ENCODE measurements at places on chromosomes 13 and 19. TPM values are rescaled to one million over a fixed set of nuclear protein-coding genes. Genes with fewer than 3 reads are reported as not detected.

The KLK14 gene
- total RNA-seq, result not detected

The UNC13A gene
- total RNA-seq, result 0.18 TPM

The NRTN gene
- 0.18 TPM for total RNA-seq

The DCT gene
- total RNA-seq, result not detected

The SGCG gene
- under 0.01 TPM for total RNA-seq

The TEX26 gene
- total RNA-seq, result not detected

- H3K36me3 ChIP-seq, result peaks cover 30% of the 10 kb centered on the region
- H3K4me3 ChIP-seq, result no peak overlapping the region
- DNase-seq, result no peak
- H3K27me3 ChIP-seq, result no peaks in the 10 kb centered on the region
- peak overlapping the region; percentile 41 for H3K27ac ChIP-seq
Measured at GRCh38 chr13:113855931-113856715, 7.8 kb downstream of the GAS6 start.

DNA sequence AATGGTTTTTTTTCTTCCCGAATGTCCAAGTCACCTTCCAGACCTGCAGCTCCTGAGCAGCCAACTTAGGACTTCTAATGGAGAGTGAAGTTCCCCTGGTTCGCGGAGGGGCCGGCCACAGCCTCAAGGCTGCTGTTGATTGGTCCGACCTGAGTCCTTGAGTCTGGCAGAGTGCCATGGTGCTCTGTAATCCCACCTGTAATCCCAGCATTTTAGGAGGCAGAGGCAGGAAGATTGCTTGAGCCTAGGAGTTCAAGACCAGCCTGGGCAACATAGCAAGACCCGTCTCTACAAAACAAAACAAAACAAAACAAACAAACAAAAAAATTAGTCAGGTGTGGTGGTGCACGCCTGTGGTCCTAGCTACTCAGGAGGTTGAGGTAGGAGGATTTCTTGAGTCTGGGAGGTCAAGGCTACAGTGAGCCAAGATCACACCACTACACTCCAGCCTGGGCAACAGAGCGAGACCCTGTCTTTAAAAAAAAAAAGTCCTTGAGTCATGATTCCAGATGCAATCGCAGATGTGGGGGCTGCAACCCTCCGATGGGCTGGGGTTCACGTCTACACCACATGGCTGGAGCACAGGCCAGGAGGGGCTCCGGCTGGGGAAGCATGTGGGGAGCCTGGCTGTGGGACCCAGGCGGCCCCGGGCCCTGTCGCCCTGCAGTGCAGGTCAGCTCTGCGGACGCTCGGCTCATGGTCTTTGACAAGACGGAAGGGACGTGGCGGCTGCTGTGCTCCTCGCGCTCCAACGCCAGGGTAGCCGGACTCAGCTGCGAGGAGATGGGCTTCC lies 17.7 kb downstream of the HPN start:
- no peak overlapping the region for H3K4me3 ChIP-seq
- H3K4me1 ChIP-seq, result no peaks in the 10 kb centered on the region
- H3K27me3 ChIP-seq, result peaks cover 18% of the 10 kb centered on the region
- no peak overlapping the region for H3K27ac ChIP-seq
- no peaks in the 10 kb centered on the region for H3K36me3 ChIP-seq

GRCh38 chr19:43697295-43697694 lies 18.6 kb upstream of the IRGC start:
- no peak overlapping the region for H3K4me3 ChIP-seq
- DNase-seq, result no peak
- H3K27ac ChIP-seq, result no peak overlapping the region
- no peaks in the 10 kb centered on the region for H3K27me3 ChIP-seq
- H3K4me1 ChIP-seq, result peaks cover 5% of the 10 kb centered on the region
- no peaks in the 10 kb centered on the region for H3K36me3 ChIP-seq

DNA sequence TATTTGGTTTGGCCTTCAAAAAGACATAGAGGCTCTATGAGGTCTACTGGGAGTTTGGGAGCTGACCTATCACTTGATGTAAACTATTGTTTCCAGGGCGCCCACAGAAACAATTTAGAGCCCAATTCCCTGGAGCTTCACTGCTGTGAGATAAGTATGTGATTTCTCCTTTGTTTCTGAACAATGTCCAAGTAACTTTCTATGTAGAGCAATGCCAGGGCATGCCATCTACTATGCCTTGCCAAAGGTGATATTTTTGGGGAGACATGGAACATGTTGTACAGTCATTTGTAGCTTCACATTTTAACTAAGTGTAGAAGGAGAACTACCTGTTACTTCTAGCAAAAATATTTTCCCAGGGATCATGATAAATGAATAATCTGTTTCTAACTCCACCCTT lies 872.6 kb downstream of the GPC5 start:
- no peak overlapping the region for H3K27ac ChIP-seq
- H3K36me3 ChIP-seq, result no peaks in the 10 kb centered on the region
- no peak overlapping the region for H3K4me3 ChIP-seq
- H3K4me1 ChIP-seq, result no peaks in the 10 kb centered on the region
- no peaks in the 10 kb centered on the region for H3K27me3 ChIP-seq

GRCh38 chr19:48760504-48761205 lies 5.3 kb downstream of the FGF21 start:
- H3K27me3 ChIP-seq, result peaks cover 39% of the 10 kb centered on the region
- no peaks in the 10 kb centered on the region for H3K36me3 ChIP-seq
- H3K27ac ChIP-seq, result no peak overlapping the region
- H3K4me1 ChIP-seq, result no peaks in the 10 kb centered on the region

- DNase-seq, result no peak
- H3K27me3 ChIP-seq, result no peaks in the 10 kb centered on the region
- no peak overlapping the region for H3K4me3 ChIP-seq
- no peaks in the 10 kb centered on the region for H3K4me1 ChIP-seq
- H3K27ac ChIP-seq, result no peak overlapping the region
- no peaks in the 10 kb centered on the region for H3K36me3 ChIP-seq
Measured at GRCh38 chr19:56690670-56691069, 19.1 kb upstream of the ZNF835 start.

- H3K36me3 ChIP-seq, result no peaks in the 10 kb centered on the region
- no peaks in the 10 kb centered on the region for H3K27me3 ChIP-seq
- H3K4me1 ChIP-seq, result peaks cover 16% of the 10 kb centered on the region
- DNase-seq, result peak; percentile 93
Measured at GRCh38 chr13:50357586-50358118, 342.4 kb downstream of the KCNRG start.

DNA sequence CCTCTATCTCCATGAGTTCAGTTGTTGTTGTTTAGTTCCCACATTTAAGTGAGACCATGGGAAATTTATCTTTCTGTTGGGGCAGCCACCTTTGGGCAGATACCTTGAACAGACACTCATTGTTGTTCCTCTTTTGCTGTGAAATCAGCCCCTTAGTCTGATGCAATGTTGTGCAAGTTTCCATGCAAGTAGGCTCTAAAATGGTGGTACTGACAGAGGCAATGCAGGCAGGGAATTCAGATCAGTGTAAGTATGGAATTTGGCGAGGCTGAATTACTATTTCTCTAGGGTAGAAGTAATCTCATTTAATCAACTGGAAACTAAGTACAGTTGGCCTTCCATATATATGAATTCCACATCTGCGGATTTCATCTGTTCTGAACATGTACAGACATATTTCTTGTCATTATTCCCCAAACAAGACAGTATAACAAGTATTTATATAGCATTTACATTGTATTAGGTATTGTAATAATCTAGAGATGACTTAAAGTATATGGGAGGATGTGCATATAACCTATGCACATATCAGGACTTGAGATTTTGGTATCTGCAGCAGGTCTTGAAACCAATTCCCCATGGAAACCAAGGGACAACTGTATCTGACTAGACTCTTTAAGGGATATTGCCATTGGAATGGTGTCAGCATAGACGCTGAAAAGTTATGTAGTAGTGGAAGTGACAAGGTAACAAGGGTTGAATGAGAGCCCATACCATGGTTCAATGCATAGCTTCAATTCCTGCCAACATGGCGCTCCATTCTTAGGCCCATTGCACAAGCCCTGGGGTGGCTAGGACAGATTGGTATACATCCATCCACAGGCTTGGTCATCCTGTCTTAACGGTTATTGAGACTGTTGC lies 281.5 kb upstream of the HTR2A start:
- no peaks in the 10 kb centered on the region for H3K4me1 ChIP-seq
- no peak overlapping the region for H3K4me3 ChIP-seq
- no peak overlapping the region for H3K27ac ChIP-seq
- H3K27me3 ChIP-seq, result no peaks in the 10 kb centered on the region
- no peaks in the 10 kb centered on the region for H3K36me3 ChIP-seq

DNA sequence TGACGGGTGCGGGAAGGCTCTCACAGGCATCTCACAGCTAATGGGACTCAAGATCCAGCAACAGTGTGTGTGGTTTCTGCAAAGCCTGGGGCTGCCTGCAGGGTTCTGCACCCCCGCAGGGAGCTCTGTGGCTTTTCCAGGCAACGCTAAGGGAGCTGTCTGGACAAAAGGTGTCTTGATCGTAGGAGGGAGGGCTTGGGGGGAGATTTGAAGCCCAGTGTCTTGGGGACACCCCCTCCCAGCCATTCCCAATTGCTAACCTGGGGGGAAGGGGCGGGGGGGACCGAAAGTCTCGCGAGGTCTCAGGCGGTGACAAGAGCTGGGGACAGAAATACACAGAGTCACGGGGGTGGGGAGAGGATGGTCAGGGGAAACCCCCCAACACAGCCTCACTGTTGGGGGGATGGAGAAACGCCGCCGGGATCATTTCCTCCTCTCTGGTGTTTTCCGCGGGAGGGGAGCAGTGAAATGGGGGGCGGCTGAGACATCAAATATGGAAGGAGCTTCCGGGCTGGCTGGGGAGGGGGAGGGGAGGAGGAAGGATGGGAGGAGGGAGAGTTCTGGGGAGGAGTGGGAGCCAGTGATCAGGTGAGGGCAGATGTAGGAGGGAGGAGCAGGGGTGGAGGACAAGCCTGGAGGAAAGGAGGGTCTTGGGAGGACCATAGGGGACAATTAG lies 13.3 kb downstream of the KCNC3 start:
- peaks cover 34% of the 10 kb centered on the region for H3K27me3 ChIP-seq
- no peak overlapping the region for H3K4me3 ChIP-seq

DNA sequence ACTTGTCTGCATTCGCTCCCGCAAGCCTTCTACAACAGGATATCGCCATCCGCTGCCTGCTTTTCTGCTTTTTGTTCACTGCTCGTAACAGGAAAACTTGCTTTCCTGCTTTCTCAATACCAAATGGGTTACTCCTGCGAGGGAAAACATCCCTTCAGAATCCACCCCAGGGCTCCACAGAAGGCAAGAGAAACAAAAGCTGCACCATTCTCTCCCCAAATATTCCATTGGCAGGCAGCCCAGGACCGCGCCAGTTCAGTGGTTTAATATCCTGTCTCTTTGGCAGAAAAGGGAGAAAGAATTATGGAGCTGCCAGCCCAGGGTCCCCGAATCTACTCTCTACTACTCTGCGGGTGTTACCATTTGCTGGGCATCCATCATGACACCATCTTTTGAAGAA lies 84.7 kb upstream of the DOCK9 start:
- H3K36me3 ChIP-seq, result no peaks in the 10 kb centered on the region
- no peak overlapping the region for H3K4me3 ChIP-seq
- no peak overlapping the region for H3K27ac ChIP-seq
- peak; percentile 30 for DNase-seq

DNA sequence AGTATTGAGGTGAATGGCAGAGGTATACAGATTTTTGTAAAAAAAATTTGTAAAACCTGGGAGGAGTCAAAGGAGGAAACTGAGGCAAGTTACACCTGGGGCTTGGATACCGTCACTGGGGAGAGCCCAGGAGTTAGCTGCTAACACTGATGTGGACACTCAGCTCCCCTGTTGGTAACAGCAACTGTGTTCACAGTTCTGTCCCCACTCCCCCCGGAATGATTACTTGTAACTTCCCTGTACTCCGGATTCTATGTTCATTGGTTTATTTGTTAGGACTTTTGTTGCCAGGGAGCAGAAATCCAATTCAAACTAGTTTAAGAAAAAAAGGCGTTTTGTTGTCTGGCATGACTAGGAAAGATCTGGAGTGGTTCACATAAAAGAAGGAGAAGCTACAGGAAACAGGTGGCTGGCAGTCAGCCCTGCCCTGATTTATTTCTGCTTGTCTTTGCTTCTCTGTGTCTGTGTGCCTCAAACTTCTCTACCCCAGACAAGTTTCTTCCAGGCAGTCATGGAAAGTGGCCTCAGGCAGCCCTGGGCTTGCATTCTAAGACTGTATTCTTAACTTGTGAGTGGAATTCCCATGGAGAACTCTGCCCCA lies 2.3 kb upstream of the GPR12 start:
- H3K27ac ChIP-seq, result no peak overlapping the region
- H3K4me1 ChIP-seq, result 0 out of 2 replicates have a peak, but pooled peaks cover 2% of the 10 kb centered on the region
- no peak overlapping the region for H3K4me3 ChIP-seq
- H3K36me3 ChIP-seq, result no peaks in the 10 kb centered on the region
- DNase-seq, result no peak

DNA sequence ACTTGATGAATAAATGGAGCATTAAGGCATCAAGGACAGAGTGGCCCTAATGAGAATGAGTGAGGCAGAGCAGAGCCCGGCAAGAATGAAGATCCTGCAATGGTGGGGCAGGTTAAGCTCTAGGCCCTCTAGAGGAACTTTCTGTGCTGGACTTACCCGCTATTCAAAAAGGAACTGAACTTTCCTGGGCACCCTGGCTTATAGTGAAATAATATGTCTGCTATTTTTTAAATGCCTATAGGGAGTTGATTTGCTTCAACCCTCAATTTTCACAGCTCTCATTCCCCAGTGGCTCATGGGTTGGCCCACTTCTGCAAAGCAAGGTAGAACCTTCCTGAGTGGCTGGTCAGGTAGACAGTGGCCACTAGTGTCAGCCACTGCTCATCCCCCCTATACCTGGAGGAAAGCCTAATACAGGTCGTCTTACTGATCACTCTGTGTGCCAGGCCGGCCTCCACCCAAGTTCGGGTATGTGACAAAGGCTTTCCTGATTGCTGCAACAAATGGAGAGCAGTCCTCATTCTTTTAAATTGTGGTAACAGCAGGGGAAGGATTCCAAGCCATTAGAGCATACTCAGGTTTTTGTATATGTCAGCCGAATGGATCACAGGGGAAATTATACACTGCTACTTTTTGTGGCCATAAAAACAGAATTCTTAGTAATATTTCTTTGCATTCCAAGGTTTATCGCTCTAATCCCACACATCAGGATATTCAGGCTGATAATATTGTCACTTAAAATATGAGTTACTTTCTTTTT lies 103.0 kb downstream of the KL start:
- H3K27ac ChIP-seq, result peak overlapping the region; percentile 72
- H3K36me3 ChIP-seq, result peaks cover 52% of the 10 kb centered on the region
- no peak overlapping the region for H3K4me3 ChIP-seq

- no peaks in the 10 kb centered on the region for H3K36me3 ChIP-seq
- H3K27me3 ChIP-seq, result no peaks in the 10 kb centered on the region
- no peak for DNase-seq
- H3K4me1 ChIP-seq, result no peaks in the 10 kb centered on the region
- no peak overlapping the region for H3K27ac ChIP-seq
Measured at GRCh38 chr13:111664696-111665095, 344.3 kb downstream of the TEX29 start.

DNA sequence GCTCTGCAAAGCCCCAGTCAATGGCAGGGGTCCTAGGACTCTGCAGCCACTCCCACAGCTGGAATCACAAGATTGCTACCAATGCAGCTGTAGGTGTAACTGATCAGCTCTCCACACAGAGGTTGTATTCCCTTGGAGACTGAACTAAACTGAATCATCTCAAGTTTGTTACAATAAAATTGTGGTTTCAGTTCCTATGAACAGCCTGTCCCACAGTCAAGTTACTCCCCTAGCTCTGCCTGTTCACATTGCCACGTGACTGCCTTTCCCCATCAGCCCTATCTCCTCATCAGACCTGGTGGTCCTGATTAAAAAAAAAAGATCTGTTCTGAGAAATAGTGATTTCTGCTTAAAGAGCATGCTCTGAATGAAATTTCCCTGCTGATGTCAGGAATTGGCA lies 287.9 kb upstream of the NBEA start:
- H3K36me3 ChIP-seq, result no peaks in the 10 kb centered on the region
- H3K4me3 ChIP-seq, result no peak overlapping the region
- H3K27me3 ChIP-seq, result no peaks in the 10 kb centered on the region
- no peak overlapping the region for H3K27ac ChIP-seq

- H3K4me1 ChIP-seq, result peaks cover 34% of the 10 kb centered on the region
- no peak overlapping the region for H3K27ac ChIP-seq
- DNase-seq, result no peak
- peaks cover 54% of the 10 kb centered on the region for H3K36me3 ChIP-seq
- H3K4me3 ChIP-seq, result no peak overlapping the region
Measured at GRCh38 chr19:13077240-13077639, 25.4 kb downstream of the LYL1 start.
